AML-193 (cell line): ENCODE measurements at places on chromosomes 13 and 19.

DNA sequence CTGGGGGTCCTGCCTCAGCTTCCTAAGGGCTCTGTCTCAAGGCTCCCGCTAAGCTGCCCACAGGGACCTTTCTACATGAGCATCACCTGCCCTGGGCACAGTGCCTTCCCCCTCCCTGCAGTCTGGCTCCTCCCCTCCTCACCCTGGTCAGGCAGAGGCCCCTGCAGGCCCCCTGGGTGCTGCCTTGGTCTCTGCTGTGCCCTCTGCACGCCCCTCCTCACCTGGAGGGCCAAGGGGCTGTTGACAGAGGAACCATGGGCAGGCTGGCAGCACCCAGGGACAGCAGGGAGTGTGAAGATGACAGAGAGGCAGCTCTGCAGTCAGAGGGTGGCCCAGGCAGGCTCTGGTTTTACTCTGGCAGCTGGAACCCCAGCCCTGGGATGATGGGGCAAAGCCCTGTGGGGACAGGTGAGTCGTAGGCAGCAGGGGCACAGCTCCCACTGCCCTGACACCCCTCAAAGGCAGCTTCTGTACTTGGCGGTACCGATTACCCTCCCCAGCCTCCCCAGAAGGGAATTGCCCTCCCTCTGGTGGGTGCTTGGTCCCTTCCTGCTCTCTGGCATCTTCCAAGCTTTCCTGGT lies 43.1 kb downstream of the SUGP2 start:
- DNase-seq: no peak

GRCh38 chr13:24650161-24650560 lies 30.0 kb upstream of the ATP12A start:
- DNase-seq: no peak

GRCh38 chr19:47075179-47075810 lies 26.9 kb upstream of the TMEM160 start:
- peak; percentile 16 for DNase-seq

GRCh38 chr19:47598407-47599349 lies 10.3 kb upstream of the BICRA start:
- no peak for DNase-seq

- DNase-seq: peak; percentile 26
These were observed 20.0 kb upstream of the ERCC1 start for GRCh38 chr19:45443462-45444317.

DNA sequence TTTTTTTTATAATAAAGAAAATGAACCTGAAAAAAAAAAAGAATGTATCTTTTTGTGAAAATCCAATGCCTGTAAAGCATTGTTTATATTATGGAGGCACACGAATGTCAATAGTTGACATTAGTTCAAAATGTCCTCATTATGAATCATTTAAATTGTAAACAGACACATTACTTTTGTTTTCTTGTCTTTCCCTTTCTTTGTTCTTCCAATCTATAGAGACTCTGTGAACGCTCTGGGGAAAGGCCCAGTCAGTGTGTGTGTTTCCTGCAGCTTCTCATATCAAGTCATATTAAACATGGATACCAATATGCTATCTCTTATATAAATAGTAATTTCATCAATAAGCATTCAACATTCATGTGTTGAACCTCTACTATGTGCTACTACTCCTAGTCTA lies 193.1 kb downstream of the KCTD12 start:
- no peak for DNase-seq

GRCh38 chr19:55256562-55257460 lies 2.0 kb downstream of the PPP6R1 start:
- DNase-seq: no peak

- no peak for DNase-seq
These were observed 101.5 kb downstream of the CCNA1 start for GRCh38 chr13:36533806-36534205.

- no peak for DNase-seq
These were observed 423.8 kb upstream of the GPC6 start for GRCh38 chr13:92802776-92803175.

DNA sequence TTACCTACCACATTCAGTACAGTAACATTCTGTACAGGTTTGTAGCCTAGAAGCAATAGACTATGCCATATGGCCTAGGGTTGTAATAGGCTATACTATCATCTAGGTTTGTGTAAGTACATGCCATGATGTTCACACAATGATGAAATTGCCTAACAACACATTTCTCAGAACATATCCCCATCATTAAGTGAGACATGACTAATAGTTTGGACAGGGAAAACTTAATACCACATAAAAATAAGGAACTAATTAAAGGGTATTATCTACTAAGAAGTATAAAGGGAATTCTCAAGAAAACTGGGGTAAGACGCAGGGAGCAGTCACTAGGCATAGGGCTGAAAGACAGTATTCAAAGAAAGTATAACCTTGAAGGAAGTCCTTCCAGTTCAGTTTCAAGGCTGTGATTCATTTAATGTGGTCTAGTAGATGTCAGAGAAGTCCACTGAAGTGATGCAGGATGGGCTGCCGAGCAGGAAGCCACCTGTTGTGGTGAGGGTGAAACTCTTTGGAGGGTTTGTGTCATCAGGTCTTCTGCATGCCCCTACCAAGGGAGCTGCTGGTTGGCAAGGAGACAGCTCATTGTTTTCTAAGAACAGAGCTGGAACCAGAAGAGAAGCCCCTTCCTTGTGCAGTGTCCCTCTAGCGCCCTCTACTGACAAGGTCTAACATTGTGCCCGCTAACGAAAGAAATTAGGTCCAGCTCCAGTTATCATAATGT lies 122.9 kb downstream of the OLFM4 start:
- peak; percentile 53 for DNase-seq

GRCh38 chr13:100131863-100132574 lies 43.1 kb downstream of the PCCA start:
- no peak for DNase-seq

DNA sequence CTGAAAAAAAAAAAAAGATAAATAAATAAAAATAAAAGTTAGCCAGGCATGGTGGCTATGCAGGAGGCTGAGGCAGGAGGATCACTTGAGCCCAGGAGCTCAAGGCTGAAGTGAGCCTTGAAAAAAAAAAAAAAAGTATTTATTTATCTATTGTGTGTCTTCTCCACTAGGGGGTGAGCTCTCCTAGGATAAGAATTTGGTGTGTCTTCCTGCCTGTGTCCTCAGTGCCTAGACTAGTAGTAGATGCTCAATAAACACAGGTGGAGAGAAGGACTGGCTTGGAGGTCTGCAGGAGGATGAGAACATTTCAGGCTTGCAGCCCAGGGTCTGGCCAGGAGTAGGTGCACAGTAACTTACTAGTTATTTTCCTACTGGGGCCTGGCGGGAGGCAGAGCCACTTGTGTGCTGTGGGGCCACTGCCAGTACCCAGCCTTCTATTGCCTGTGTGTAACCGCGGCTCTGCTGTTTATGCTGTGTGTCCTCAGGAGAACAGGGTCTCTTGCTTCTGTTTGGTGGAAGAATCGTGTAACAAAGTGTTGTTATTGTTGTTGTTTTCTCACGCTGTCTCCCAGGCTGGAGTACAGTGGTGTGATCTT lies 5.4 kb downstream of the LMTK3 start:
- DNase-seq: peak; percentile 63

- DNase-seq: peak; percentile 33
These were observed 839 bp downstream of the MPHOSPH8 start for GRCh38 chr13:19634256-19634740.

DNA sequence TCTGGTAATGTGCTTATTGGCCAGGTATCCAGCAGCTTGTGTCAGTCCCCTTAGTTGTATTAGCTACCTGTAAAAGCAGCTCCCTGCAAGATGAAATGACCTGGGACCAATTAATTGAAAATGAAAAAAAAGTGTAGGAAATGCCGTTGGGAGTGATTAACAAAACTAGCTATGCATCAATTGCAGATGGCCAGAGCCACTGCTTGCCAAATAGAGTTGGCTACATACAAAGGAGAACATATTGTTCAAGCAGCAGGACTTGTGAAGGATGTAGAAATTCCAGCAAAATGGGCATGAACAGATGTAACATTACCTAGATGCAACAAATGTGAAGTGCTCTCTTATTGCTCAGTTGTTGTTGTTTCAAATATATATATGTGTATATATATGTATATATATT lies 300.5 kb downstream of the PCDH17 start:
- no peak for DNase-seq

DNA sequence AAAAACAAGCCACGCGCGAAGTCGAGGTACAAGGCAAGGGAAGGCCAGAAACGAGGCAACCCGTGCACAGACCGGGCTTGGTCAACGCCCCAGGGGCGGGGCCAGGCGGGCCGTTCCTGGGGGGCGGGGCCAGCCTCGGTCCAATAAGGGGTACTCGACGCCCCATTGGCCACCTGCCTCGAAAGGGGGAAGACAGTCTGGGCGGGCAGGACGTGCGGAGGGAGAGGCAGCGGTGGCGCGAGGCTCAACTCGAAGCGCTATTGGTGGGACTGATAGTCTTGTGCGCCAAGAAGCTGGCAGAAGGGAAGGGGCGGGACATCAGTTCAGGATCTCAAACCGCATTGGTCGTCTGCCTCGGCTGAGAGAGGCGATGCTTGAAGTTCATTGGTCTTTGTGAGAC lies at the start of gene LYPD4:
Gene LYPD4, minus strand, starts transcription at position 83 of the 400 bp plus-strand sequence. CDS start 5,398 bp downstream, outside the sequence.
- no peak for DNase-seq

- DNase-seq: no peak
These were observed 15.3 kb upstream of the CDC16 start for GRCh38 chr13:114219392-114219791.

- peak; percentile 13 for DNase-seq
These were observed 954.7 kb downstream of the SLITRK6 start for GRCh38 chr13:84844473-84844872.

DNA sequence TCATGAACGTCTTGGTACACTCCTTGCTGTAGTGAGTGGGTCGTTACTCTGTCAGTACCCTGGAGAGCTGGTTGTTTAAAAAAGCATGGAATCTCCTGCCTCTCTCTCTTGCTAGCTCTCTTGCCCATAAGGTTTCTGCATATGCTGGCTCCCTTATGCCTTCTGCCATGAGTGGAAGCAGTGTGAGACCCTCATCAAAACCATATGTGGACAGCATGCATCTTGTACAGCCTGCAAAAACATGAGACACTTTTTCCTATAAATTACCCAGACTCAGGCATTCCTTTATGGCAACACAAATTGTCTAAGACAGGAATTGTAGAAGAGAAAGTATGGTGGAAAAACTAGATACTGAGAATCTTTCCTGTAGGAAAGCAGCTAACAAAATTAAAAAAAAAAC lies 516.3 kb downstream of the SLITRK6 start:
- no peak for DNase-seq

GRCh38 chr13:38970380-38971051 lies 20.1 kb downstream of the STOML3 start:
- no peak for DNase-seq

DNA sequence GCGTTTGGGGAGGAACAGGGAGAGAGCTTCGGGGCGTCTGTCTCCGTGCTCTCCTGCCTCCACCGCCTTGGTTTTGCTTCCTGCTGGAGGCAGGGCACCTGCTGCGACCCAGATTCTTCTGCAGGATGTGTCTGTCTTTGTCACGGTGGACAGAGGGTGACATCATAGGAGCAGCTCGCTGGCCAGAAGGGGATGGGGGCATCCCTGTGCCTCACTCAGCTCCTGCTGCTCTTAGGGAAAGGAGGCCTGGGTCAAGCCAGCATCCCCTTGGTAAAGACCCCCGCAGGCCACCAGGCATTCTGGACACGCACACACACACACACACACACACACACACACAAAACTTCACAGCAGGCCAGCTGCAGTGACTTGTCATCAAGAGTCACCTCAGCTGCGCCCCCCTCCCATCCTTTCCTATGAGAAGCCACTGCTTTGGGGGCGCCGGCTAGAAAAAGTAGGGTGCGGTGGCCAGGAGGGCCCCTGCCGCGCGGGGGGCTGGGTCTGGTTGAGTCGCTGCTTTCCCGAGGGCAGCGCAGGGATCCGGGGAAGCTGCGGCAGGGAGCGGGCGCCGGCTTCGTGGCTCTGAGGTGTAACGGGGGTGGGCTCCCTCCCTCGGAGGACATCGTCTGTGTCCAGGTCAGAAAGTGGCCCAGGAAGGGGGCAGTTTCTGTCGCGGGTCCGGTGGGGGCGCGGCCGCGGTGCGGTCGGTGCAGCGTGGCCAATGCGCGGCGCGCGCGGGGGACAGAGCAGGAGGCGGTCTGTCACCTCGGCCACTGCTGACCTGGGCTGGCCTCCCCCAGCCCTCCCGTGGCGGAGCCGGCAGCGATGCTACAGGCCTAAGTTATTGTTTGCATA lies 15.8 kb upstream of the NPAS1 start:
- no peak for DNase-seq

GRCh38 chr19:57324992-57325391 lies 4.7 kb downstream of the ZNF543 start:
- DNase-seq: no peak

GRCh38 chr13:66443926-66444325 lies 786.2 kb downstream of the PCDH9 start:
- DNase-seq: no peak

DNA sequence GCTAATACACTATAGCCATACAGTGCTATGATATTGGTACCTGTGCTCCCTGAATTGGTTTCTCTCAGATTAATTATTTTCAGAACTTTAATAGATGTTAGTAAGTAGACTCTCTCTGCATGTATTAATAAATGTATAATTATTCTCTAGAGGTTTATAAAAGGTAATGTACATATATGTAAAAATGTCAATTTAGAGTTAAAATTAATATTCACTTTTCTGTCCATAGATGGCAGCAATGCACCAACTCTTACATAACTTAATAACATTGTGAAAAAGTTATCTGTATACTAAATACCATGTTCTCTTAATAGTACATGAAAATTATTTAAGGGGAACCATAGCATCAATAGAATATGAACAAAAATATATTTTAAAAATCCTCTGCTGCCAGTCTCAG lies 515.0 kb upstream of the KLHL1 start:
- DNase-seq: peak; percentile 60

DNA sequence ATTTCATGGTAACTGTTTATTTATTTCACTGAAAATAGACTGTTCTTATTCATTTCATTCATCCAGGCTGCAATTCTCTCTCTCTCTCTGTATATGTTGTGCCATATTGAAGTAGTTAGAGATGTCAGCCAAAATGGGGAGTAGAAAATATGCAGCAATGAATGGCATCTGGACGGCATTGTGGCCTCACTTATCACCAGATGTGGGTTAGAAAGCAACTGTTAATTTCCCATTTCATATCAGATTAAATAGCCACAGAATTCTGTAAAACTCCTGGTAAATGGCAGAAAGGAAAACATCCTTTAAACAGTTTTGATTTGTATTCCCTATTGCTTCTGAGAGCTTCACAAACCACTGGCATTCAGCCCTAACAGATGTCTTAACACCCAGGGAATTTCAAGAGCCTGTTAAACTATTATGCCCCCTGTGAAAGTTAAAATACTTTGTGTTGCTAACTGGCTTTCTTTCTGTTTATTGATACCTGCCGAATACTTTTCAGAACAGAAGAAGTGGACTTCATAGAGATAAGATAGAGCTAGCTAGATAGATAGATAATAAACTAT lies 1763.3 kb upstream of the MIR17HG start:
- DNase-seq: no peak

- peak; percentile 59 for DNase-seq
These were observed 59.1 kb upstream of the TNFRSF19 start for GRCh38 chr13:23510979-23511735.

DNA sequence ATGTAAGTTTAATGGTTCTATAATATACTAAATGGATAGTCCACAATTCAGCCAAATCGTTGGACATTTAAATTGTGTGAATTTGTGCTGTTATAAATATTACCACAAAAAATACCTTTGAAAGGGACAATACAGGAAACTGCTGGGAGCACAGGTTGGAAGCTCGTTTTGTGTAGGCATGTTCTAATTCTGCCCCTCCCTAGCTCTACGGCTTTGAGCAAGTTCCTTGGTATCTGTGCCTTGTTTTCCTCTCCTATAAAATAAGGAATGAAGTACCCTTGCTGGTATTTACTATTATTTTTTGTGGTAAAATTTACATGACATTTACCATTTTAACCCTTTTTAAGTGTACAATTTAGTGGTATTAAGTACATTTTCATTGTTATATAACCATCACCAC lies 102.6 kb upstream of the SLC7A1 start:
- no peak for DNase-seq
